ENCODE measurements at places on chromosomes 16 and 17. TPM values are rescaled to one million over a fixed set of nuclear protein-coding genes. Genes with fewer than 3 reads are reported as not detected.

GRCh38 chr17:36829676-36830075 is 107.6 kb upstream of the LHX1 start:
- peaks cover 3% of the 10 kb centered on the region for H3K27me3 ChIP-seq
- no peak for DNase-seq
- no peaks in the 10 kb centered on the region for H3K36me3 ChIP-seq
- no peak overlapping the region for H3K4me3 ChIP-seq

DNA sequence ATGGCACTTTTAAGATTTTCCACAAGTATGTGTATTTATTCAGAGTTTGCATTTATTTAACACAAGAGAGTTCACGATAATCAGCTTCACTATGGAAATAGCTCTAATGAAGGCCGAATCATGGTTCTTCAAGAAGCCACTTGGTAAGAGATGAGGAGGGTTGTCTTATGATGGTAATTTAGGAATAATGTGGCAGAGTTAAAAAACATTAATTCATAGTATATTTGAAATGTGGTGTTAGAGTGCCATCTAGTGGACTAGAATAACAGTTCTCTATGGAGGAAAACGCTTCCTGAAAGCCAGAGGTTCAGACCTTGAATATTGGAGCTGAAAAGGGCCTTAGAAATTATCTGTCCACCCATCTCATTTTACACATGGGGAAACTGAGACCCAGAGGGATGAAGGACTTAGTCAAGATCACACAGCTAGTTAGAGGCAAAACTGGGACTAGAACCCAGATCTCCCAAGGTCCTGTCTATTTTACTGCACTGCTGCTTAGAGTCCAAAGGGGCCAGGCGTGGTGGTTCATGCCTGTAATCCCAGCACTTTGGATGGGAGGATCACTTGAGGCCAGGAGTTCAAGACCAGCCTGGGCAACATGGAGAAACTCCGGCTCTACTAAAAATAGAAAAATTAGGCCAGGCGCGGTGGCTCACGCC is 33.8 kb upstream of the KPNB1 start:
- peaks cover 5% of the 10 kb centered on the region for H3K4me1 ChIP-seq
- H3K4me3 ChIP-seq: no peak overlapping the region
- peaks cover 7% of the 10 kb centered on the region for H3K36me3 ChIP-seq
- no peaks in the 10 kb centered on the region for H3K27me3 ChIP-seq
- peak; percentile 71 for DNase-seq
- no peak overlapping the region for H3K27ac ChIP-seq

DNA sequence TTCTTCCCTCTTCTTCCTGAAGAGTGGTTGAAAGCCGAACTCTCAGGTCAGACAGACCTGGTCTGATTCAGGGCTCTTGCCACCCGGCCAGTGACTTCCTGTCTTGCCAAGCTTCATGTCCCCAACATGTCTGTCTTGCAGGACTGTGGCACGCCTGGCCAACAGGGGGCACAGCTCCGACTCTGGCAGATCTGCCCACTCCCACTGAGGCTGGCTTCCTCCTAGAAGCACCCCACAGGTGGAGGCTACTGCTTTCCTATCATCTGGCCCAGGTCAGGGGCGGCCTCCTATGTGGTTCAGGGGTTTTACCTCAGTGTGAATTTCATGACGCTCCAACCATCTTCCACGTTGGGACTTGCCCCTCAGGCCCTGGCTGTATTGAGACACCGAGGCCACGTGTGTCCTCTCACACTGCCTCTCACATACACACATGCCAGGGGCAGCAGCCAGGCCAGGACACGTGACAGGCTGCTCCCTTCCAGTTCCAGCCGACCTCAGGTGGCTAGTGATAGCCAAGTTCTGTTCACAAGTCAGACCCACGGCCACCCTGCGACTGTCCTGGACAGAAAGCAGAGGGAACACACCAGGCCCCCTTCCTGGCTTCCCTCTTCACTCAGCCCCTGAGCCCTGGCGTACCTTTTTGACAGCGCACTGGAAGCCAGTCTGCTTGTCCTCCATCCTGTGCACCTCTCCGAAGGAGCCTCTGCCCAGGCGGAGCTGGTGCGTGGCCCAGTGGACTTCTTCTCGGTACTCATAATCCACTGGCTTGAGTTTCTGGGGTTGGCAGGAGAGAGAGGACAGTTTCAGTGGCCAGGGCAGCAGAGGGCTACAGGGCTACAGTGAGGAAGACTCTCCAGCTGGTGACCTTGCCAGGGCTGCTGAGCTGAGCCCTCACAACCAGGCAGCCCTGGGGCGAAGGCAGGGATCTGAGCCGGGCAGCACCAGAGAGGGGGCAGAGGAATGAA is 22.6 kb upstream of the SPATA32 start:
- H3K27me3 ChIP-seq: no peaks in the 10 kb centered on the region
- no peak overlapping the region for H3K4me3 ChIP-seq
- no peak overlapping the region for H3K27ac ChIP-seq

G6PC1 gene
- not detected for total RNA-seq

Data from fibroblast of lung (primary cell).